ENCODE measurements at places on chromosomes 6 and 20.

- no peak for DNase-seq
Measured at GRCh38 chr6:12814015-12814414, 97.4 kb downstream of the PHACTR1 start.

DNA sequence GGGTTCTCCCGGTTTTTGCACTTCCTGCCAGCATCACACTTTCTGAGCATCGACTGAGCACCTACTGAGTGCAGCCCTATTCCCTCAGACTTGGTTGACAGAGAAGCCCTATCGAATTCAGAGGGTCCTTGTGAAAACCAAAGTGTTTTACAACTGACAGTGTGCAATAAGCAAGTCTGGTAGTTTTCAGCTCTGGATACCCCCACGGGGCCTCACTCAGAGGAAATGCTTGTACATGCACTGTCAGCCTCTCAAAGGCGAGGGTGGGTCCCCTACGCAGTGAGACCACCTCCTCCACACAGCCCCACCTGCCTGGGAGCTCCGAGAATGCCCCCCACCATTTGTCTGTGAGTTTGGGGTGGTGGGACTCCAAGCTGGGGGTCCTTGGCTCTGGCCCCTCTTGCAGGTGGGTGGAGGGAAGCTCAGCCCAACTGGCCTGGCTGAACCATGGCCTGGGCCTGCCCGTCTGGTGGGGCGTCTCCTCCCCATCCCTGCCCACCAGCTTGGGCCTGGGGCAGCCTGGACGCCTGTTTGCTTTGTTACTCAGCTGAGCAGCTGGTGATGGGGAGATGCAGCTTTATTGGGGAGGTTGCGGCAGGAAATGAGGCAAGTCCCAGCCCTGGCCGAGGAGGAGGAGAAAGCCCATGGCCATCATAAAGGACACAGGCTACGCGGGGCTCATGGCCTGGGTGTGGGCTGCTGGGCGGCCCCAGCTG is 1.7 kb downstream of the SPDEF start:
- no peak for DNase-seq

DNA sequence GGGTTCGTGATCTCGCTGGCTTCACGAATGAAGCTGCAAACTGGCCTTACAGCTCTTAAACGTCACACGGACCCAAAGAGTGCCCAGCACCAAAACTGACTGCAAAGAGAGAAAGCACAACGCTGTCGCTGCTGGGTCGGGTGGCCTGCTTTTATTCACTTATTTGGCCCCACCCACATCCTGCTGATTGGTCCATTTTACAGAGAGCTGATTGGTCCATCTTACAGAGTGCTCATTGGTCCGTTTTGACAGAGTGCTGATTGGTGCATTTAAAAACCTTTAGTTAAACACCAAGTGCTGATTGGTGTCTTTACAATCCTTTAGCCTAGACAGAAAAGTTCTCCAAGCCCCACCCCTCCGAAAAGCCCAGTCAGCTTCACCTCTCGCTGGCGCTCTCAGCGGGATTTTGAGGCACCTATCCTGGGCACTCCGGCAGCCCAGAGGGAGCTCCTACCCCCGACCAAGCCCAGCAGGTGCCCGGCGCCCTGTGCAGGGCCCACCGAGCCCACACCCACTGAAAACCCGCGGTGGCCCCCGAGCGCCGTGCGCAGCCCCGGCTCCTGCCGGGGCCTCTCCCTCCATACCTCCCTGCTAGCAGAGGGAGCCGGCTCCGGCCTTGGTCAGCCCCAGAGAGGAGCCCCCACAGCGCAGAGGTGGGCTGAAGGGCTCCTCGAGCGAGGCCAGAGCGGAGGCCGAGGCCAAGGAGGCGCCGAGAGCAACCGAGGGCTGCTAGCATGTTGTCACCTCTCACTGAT is 40.0 kb upstream of the SMAP1 start:
- DNase-seq, result no peak

DNA sequence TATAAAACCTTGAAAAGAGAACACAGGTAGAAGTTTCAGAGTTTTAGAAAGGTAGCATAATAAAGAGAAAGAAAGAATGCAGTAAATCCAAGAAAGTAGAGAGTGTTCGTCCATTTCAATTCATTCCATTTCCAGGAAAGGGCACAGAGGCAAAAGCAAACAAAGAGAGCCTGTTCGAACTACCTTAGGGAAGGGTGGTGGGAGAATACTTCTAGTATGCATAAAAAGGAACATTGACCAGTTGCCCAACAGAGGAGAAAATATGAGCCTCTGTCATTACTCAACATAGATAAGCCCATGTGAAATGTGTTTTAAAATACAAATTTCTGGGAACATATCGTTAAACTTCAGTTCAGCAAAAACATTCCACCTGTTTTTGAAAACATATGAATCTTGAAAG is 60.6 kb downstream of the CYP39A1 start:
- no peak for DNase-seq

DNA sequence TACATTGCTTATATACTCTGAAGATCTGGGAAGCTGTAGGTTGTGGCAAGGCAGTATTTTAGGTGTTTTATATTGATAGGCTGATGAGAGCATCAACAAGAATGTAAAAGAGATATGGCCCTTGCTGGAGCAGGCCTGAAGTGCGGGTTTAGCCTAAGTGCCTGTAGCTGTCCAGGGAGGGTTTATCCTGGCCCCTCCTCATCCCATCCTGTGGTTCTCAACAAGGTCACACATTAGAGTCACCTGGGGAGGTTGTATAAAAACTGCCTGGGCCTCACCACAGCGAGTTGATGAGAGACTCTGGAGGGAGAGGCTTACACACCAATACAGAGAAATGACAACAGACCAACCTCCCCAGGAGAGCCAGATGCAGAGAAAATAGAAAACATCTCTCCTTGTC is 48.4 kb downstream of the LYRM2 start:
- no peak for DNase-seq

DNA sequence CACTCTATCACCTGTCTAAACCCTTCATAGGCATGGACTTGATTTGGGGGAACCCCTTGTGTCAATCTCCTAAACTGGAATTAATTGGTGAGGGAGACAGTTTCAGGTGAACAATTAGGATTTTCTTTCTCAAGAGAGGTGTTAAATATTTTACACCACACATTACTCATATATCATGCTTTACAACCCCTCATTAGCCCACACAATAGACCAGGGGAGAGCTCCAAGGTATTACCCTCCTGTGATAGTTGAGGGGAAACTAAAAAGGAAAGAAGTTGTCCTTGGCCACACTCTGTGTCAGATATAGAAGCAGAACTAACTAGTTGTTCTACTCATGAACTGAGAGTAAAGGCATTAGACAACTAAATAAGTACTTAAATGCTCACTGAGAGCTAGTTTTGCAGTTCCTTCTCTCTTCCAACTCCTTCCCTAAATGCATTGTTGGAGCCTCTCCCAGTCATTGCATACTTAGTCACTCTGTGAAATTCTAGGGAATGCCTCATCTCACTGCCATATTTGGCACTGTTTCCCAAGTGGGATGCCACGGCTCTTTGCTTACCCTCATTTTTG is 183.7 kb upstream of the CEP162 start:
- no peak for DNase-seq

DNA sequence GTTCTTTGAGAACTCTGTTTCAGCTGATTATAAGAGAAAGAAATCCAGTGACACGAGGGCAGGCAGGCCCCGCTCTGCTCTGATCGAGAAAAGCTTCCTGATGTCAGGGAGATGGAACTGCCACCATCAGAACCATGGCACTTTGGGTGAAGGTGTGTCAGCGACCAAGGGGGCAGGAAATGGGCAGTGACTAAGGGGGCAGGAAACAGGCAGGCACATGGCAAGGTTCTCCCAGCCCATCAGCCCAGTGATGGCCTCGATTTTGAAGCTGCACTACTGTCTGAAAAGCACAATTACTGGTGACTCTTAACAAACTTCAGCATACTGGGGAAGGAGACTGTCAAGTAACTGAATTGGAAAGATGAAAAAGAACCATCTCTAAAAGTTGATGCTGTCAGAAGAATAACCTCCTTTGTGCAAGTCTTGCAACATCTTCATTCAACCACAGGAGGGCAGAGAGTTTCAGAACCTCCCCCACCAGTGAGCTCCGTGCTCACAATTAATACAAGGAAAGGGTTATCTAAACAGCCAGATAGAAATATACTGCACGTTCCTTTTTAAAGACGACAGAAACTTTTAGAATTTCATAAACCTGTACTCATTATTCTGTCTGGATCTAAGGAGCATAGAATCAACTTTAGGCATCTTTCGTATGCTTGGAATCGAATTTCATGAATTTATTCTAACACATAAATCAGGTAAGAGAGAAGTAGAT is 39.1 kb downstream of the TMX4 start:
- peak; percentile 46 for DNase-seq

GRCh38 chr6:143561105-143561704 is 49.7 kb upstream of the FUCA2 start:
- no peak for DNase-seq

GRCh38 chr6:134517868-134518267 is 200.0 kb upstream of the SGK1 start:
- DNase-seq, result no peak

DNA sequence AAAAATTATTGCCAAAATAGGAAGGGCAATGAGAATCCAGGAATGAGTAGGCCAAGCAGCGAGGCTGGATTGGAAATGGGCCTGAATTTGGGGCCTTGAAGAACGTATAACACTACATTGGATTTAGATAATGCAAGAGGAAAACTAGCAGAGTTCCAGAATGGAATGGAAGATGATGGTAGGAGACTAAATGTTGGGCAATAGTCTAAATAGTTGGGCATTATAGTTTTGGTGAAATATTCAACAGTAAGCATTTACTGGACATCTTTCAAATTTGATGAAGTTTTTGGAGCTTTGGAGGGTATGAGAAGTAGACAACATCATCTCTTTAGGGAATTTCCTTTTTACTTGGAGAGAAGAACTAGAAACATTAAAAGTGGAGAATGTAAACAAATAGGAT is 3.4 kb upstream of the JARID2 start:
- no peak for DNase-seq

- no peak for DNase-seq
Measured at GRCh38 chr6:99219788-99220187, 129.7 kb downstream of the FAXC start.

DNA sequence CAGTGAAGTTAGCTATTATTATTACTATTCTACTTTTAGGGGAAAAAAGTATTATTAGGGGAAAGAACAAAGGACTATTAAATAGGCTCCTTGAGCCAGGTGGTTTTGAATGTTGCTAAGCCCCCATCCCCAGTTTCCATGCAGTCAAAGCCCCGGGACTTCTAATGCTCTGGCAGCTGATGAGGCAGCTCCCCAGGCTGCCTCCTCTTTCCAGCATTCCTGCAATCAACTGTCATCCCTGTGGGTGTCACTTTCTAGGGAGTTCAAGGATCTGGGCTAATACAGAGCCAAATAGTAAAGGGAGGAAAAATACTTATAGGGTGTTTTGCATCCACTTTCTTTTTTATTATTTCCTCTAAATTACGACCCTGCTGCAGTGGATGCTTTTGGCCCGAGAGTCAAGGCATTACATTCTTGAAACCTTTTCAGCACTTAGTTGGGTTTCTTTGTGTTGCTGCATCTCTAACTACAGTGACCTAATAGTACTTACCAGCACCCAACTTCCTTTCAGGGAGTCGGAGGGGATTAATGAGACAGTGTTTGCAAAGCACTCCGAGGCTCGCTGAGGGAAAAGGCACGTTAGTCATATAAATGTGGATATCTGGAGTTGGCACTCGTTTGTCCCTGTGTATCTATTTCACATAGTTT is 303.9 kb upstream of the MAP3K7 start:
- no peak for DNase-seq

- DNase-seq, result no peak
Measured at GRCh38 chr20:53032046-53032445, 59.9 kb downstream of the TSHZ2 start.

- no peak for DNase-seq
Measured at GRCh38 chr6:132950566-132950965, 136.2 kb downstream of the RPS12 start.

GRCh38 chr6:30323806-30324205 is 2.9 kb upstream of the TRIM39 start:
- no peak for DNase-seq

DNA sequence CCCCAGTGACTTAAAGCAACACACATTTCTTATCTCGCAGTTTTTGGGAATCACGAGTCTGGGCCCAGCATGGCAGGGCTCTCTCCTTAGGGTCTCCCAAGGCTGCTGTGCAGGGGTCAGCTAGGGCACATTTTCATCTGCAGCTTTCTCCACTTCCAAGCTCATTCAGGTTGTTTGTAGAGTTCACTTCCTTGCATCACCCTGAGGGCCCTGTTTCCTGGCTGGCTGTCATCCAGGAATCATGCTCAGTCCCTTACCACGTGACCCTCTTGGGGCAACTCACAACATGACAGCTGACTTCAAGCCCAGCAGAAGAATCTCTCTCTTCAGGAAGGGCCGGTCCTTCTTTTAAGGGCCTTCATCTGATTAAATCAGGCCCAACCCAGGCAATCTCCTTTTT is 21.3 kb downstream of the SNAP25 start:
- DNase-seq, result no peak

DNA sequence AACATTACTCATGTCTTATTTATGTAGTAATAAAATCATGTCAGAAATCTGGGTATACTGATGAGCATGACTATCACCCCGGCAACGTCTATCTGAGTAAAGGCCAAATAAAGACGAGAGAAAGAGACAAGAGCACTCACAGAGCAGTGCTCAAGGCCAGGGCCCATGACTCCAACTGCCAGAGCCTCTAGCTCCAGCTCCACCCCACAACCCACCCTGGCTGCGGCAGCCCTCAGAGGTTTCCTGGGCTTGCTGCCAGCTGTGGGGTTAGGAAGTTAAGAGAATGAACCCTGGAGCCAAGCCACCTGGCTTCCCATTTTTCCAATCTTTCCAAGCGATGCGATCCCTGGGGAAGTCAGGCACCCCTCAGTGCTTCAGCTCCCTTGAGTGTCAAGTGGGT is 92.0 kb upstream of the PAX1 start:
- DNase-seq, result no peak

DNA sequence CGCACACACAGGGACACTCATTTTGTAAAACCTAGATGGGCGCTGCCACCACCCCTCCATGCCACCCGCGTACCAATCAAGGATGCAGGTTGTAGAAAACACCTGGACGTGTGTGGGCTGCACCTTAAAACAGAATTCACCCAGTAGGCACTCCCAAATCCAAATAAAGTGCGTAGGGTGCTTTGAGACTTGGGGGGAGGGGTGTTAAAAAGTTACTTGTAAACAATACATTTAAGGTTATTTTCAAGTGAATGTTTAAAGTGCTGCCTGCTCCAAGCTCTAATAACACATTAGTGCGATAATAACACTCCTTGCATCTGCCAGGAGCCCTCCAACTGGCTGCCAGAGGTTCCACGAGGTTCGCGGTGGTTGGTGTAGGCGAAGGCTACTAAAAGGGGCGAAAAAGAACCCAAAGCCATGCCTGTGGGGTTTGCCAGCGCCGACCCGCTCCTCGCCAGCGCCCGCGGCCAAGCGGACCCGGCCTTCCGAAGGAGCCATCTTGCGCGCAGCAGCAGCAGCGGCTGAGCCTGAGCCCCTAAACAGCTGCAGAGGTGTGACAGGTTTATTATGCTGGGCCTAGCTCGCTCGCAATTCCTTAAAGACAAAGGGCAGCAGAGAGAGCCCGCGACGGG is 11.5 kb downstream of the FOXC1 start:
- DNase-seq, result no peak

DNA sequence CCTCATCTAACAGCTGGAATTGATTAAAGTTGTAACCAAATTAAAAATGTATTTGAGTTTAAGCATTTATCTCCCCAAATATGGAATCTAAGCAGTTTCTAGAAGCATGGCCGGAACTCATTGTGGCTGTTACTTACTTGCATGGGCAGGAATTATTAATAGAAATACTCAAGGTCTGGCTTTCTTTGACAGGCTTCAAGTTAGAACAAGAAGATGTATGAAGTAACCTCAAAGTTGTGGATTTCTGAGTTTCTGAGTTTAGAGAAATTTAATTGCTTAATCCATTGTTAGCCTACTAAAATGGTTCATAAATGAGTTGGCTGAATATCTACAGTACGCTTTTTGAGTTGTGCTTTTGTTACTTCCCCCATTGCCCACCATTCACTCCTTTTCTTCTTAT is 7.7 kb downstream of the CARMIL1 start:
- no peak for DNase-seq

Data from globus pallidus (tissue), 1 donor.